ENCODE measurements at places on chromosomes 5 and 9.

DNA sequence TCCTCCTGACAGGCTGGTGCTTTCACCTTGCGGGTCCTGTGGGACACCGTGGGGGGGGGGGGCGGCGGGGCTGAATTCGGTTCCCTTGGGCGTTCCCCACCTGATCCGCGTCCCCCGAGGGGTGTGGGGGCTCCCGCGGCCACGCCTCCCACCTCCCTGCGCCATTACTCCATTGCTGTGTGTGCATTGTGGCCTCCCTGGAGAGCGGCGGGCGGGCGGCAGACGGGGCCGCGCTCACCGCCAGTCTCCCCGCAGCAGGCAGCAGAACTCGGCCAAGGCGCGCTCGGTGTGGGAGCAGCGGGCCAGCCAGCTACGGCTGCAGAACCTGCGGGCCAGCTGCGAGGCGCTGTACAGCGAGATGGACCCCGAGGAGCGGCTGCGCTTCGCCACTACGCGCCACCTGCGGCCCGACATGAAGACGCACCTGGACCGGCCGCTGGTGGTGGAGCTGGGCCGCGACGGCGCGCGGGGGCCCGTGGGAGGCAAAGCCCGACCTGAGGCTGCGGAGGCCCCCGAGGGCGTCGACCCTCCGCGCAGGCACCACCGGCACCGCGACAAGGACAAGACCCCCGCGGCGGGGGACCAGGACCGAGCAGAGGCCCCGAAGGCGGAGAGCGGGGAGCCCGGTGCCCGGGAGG, 145.3 kb downstream of the CACNA1B start:
- DNase-seq: no peak

- no peak for DNase-seq
These were observed 93.6 kb downstream of the CYFIP2 start for GRCh38 chr5:157359356-157360055.

DNA sequence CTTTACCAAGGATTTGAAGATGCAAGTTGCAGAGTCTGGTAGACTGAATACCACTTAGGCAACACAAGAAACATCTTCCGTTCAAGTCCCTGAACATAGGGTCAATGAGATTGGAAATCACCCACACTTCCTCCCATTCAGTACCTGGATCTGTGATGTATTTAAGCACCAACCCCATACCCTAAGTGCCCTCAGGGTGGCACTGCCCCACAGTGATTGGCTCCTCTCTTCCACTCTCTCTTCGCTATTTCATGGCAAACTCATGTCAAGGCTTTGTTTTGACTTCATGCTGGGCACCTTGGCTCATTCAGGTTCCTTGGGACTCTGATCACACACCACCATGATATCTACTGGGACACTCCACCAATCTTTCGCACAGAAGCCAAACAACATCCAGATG, 53.7 kb downstream of the GGTA1 start:
- no peak for DNase-seq

GRCh38 chr5:566636-567309, 42.5 kb upstream of the SLC9A3 start:
- DNase-seq: no peak

DNA sequence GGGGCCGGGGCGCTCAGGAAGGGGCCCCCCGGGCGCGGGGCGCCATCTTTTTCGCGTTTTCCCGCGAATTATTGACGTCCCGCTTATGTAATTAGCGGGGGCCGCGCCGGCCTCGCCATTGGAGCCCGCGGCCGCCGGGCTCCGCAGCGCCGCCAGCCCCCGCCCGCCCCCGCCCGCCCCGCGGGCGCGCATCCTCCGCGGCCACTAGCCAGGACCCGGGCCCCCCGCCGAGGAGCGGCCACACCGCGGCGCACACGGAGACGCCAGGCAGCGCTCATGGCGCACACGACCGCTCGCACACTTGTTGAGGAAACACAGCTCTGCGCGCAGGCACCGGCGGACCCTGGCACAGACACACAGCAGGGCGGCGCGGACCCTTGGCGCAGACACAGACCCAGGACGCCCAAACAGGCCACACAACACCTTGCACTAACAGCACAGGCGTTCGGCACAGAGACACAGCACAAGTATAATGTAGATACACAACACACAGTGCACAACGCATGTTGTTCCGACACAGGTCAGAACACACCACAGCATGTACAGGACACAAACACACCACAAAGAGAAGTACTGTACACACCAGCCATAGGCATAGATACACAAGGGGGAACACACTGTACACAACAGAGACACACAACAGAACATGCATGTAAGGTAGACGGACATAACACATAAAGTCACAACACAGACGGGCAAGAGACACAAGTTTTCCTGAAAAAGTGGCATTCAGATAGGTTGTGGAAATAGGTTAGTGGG, 467 bp upstream of the PHF19 start:
- DNase-seq: no peak

GRCh38 chr5:81315336-81315735, 13.9 kb downstream of the ZCCHC9 start:
- no peak for DNase-seq

DNA sequence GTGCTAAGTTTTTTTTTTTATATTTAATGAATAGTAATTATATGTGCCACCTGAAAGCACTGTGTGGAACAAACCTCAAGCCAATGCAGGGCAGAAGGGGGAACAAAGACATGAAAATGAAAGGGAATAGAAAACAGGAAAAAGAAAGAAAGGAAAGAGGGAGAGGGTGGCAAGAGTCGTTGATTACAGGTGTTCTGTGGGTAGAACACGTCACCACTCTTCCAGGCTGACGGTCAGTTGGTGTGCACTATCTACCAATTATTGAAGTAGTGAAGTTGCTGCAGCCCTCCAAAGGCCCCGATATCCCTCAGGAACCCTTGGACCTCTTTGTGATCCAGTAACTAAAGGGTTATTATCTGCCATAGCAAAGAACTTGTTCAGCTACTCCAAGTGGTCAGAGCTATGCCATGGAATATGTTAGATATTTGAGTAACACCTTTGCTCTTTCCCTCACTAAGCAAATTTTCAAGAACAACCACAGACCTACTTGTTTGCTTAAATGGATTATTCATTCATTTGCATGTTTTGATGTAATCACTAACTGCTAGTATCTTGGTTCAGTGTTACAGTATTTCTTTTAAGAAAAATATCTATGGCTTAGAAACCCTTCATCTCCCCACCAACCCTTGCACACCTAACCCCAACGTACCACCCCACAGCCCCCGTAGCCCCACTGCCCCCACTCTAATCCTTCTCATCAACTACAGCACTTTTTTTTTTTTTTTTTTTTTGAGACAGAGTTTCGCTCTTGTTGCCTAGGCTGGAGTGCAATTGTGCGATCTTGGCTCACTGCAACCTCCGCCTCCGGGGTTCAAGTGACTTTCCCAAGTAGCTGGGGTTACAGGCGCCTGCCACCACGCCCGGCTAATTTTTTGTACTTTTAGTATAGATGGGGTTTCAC, 31.3 kb downstream of the FYB1 start:
- no peak for DNase-seq

GRCh38 chr5:2282893-2283292, 400.2 kb upstream of the IRX4 start:
- no peak for DNase-seq

All from smooth muscle cell of the brain vasculature (primary cell).